Breast epithelium (tissue), 4 donors: ENCODE measurements at places on chromosomes 1 and 21. TPM values are rescaled to one million over a fixed set of nuclear protein-coding genes. Genes with fewer than 3 reads are reported as not detected.

The TAS1R1 gene
- total RNA-seq: 0.16 TPM

The AK4 gene
- total RNA-seq: 18.2 TPM

The TDRD5 gene
- 5.7 TPM for total RNA-seq

The FMO5 gene
- total RNA-seq: 32.6 TPM

The RYR2 gene
- total RNA-seq: 0.33 TPM

The KCNA3 gene
- total RNA-seq: 3.9 TPM

The TNFRSF18 gene
- not detected for total RNA-seq

The ADGRL2 gene
- 59.6 TPM for total RNA-seq

The CENPS gene
- total RNA-seq: 8.8 TPM

The TBX19 gene
- total RNA-seq: 1.6 TPM

The MANEAL gene
- 2.9 TPM for total RNA-seq
